ENCODE measurements at places on chromosomes 3 and 15.

DNA sequence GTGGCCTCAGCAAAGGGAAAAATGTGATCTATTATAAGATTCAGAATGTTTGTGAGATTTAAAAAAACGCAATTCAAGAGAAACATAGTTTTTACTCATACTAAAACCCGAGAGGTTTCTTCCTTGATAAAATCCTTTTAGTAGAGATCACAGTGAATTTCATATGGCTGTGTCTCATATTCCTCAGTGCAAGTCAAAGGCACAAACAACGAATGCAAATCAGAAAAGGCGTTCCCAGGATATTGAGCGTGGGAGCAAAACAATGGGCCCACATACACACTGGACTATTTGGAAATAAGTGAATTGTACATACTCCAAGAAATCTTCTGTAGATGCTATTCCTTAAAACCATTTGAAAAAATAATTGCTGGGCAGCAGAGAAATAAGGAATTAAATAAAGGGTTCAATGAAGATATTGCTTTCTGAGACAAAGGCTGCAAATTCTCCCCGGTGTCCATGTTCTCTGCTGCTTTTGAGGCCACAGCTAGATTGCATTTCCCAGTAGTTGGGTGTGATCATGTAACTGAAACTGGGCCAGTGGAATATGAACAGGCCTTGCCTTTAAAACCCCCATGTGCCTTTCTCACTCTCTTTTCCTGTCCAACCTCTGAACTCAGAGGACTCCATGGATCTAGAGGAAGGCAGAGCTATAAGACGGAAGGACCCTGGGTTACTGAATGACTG is 144.6 kb upstream of the TBL1XR1 start:
- DNase-seq: no peak

DNA sequence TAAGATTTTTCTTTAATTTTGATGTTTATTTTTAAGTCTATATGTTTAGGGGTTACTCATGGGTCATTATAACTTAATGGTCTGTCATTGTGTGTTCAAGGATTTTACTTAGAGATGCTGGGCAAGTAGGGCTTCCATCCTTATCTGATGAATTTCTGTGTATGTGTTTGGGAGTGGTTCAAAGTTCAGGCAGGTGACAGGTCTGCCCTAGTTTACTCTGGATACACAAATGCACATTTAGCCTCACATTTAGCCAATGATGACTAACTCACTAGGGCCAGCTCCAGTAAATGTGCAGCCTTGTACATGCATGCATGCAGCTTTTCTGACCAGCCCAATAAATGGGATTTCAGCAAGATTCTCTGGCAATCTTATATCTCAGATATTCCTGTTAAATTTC is 554.1 kb downstream of the SI start:
- DNase-seq: no peak

DNA sequence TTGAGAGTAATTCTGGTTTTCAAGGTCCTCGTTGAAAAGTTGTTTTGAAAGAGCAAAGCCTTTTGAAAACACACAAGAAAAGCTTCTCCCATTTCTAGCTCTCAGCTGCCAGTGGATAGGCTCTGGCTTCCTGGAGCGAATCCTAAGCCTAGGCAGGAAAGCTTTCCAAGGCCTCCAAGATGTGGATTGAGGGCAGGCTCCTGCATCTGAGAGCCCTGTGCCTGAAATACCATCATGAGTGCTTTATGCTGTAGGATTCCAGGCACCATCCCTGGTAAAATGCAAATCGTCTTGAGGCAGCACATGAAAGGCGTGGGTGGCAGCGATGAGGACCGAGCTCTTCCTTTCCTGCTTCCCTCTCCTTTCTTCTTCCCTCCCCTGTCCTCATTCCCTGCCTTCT is 60.7 kb upstream of the CORO2B start:
- DNase-seq: peak; percentile 27

DNA sequence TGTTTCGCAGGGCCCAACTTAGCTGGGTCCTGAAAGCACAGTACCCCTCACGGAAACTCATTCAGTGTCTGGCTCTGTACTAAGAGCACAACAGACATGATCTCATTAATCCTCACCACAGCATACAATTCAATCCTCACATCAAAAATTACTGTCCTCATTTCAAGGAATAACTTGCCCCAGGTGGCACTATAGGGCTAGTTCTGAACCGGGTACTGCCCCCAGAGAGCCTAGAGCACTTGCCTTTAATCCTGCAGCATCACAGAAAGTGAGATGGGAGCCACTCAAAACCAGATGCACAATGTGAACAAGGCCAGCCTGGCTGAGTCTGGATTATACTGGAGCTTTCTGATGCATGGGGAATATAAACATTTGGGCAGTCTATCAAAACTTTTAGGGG is 122.6 kb downstream of the OSBPL10 start:
- no peak for DNase-seq

- DNase-seq: no peak
Measured at GRCh38 chr3:18868911-18869689, 279.2 kb upstream of the KCNH8 start.

DNA sequence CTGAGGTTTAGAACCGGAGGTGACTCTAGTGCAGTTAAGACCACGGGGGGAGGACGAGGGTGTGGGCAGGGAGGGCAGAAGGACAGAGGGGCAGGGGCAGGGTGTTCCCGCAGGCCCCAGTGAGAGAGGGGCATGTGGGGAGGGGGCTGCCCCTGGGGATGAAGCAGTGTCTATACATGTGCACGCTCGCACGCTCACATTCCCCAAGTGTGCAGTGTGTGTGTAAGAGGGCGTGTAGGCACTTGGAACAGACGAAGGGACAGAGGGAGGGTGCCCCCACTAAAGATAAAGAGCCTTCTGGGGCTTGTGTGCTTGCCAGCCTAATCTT is 69.5 kb upstream of the MEF2A start:
- no peak for DNase-seq

GRCh38 chr3:135081451-135081850 is 286.4 kb downstream of the EPHB1 start:
- DNase-seq: no peak
